H9 (cell line): ENCODE measurements at places on chromosomes 5 and 9. TPM values are rescaled to one million over a fixed set of nuclear protein-coding genes. Genes with fewer than 3 reads are reported as not detected.

Gene ANGPTL2
- 4.8 and 5.1 TPM in 2 replicates for total RNA-seq

Gene PCDHGB4
- total RNA-seq: 3.8 and 4.2 TPM in 2 replicates

DNA sequence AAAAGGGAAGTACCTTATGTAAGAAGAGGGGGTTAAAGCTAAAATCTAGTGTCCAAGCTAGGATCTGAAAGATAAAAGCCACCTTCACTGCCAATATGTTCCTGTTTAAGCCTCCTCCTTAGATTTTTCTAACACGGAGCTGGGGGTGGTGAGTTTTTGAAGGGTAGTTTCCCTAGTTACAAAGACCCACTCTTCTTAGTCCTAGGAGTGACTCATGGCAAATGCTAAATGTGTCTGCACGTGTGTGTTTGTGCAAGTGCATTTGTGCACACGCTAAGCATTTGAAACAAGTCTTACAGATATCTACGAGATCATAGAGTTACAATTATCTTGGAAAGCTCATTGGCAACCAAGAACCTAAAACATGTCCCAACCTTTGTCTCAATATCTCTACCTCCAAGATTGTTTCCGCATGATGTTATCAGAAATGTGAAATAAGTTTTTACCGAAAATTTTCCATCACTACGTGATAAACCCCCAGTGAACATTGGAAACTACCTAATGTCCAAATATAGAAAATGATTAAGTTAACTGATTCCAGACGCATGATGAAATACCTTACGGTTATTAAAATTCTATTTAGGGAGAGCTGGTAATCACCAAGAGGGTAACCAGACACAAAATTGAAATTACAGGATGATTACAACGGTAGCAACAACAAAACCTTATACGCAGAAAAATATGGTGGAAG, 78.0 kb upstream of the HRH2 start:
- no peak for DNase-seq
- no peaks in the 10 kb centered on the region for H3K27me3 ChIP-seq
- H3K4me3 ChIP-seq: no peak overlapping the region
- no peak overlapping the region for H3K27ac ChIP-seq
- H3K4me1 ChIP-seq: peaks cover 3% of the 10 kb centered on the region; the same call in 1 of the 2 replicates
- H3K36me3 ChIP-seq: peaks cover 5% of the 10 kb centered on the region; the same call in 2 of the 3 replicates

DNA sequence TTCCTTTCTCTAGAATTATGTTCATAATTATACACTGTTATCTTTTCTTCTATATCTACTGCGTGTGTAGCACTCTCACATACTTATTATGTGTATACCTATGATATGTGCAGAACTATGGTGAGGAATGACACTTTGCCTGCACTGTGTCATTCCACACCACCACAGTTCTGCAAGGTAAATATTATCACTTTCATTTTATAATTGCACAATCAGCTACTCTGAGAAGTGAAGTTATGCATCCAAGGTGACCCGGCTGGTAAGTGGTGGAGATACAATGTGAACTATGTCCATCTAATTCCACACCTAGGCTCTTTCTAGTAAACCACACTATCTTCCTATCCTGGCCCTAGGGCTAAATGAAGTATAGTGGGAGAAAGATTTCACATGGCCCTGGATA, 170.1 kb upstream of the ATP10B start:
- no peak overlapping the region for H3K4me3 ChIP-seq
- DNase-seq: no peak
- no peaks in the 10 kb centered on the region for H3K4me1 ChIP-seq
- H3K27ac ChIP-seq: no peak overlapping the region

GRCh38 chr5:66697796-66698564, 101.8 kb downstream of the MAST4 start:
- no peak for DNase-seq
- no peaks in the 10 kb centered on the region for H3K36me3 ChIP-seq
- peaks cover 15% of the 10 kb centered on the region; the same call in 1 of the 2 replicates for H3K27me3 ChIP-seq
- no peak overlapping the region for H3K4me3 ChIP-seq
- no peaks in the 10 kb centered on the region for H3K4me1 ChIP-seq
- H3K27ac ChIP-seq: no peak overlapping the region
